ENCODE measurements at places on chromosomes 4 and X.

DNA sequence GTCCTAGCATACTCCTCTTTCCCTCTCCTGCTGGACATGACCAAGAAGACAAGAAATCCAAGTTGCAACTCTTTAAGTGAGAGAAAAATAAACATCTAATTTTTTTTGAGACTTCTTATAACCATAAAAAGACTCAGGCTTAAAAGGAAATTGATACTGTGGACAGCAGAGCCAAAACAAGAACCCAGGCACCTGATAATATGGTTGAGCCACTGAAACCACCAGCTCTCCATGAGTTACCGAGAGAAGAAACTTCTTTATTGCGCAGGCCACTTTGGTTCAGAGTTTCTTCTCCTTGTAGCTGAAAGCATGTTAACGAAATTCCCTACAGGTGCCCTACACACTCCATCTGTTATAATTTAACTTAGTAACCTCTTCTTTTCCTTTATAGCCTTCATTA lies 11.3 kb upstream of the SPCS3 start:
- DNase-seq, result no peak

DNA sequence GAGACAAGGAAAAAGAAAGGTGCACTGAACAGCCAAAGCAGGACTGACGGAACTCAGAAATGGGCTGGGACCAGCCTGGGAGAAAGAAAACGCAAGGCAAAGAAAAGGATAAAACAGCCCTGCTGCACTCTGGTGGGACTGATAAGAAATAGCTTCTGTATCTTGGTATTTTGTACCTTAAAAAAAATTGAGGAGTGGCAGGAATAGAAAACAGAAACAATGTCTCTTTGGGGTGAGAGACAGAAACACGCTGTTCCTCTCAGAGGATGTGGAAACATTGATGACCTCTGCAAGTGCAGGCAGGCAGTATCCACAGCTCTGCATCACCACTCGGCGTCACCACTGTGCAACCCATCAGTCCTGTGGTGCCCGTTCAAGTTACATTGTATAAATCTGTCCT lies 152.5 kb upstream of the SPRY1 start:
- no peak for DNase-seq

- DNase-seq, result no peak
Observed at GRCh38 chr4:99811117-99811516, 5.5 kb upstream of the DAPP1 start.

DNA sequence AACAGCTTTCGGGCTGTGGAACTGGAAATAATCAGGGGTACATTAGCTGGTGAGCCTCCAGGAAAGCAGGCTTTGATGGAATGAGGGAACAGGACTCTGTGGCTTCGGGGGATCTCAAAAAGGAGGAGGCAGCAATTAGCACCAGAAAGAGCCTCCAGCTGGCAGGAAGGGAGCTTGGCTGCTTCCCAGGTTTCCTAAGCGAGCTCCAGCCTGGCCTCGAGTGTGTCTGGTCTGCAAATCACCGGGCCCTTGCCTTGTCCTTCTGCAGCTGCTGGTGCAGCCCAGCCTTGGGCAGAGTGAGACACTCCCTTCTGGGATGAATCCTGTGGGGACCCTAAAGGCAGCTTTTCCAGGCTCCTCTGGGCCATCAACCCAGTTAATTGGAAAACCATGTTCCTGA lies 10.7 kb upstream of the PDHA1 start:
- no peak for DNase-seq

GRCh38 chr4:7395645-7396044 lies 39.1 kb downstream of the PSAPL1 start:
- DNase-seq, result no peak

GRCh38 chr4:172951679-172952451 lies 216.7 kb upstream of the GALNT7 start:
- DNase-seq, result no peak

DNA sequence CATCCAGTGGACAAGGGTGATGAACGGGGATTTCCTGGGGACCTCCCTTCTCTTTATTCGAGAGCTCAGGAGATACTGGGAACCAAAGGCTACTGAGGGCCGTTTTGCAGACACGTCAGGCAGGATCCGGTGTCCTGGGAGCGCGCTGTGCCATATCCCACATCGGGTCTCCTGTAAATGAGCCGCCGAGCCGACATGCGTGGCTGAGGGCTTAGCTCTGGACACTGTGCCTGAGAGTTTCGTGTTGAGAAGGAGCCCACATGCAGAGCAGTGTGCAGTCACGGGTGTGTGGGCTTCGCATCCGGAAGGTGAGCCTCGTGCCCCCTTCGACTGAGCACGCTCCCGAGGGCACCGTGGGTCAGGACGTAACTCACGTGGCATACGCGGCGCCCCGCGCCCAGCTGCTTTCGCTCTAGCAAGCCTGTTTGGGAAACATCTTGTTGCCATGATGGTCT lies 28.5 kb upstream of the HGFAC start:
- DNase-seq, result no peak

All from stimulated activated CD8-positive, alpha-beta memory T cell treated with anti-CD3 and anti-CD28 coated beads, Interleukin-12 subunit alpha, Interleukin-12 subunit beta, amount 100 ng/mL, for 1 hour (primary cell).